Activated CD4-positive, alpha-beta T cell treated with anti-CD3 and anti-CD28 coated beads, Interleukin-2, amount 10 ng/mL, durations not matched to agents 7 days and 5 days (primary cell): ENCODE measurements at places on chromosomes 4 and X.
A peak's percentile ranks its signal among the peaks of the same experiment; 100 is the strongest.

- no peak for DNase-seq
These were observed 135.1 kb downstream of the MID1 start for GRCh38 chrX:10485326-10485725.

GRCh38 chrX:153970357-153971123 lies 1.1 kb downstream of the HCFC1 start:
- peak; percentile 56 for DNase-seq

DNA sequence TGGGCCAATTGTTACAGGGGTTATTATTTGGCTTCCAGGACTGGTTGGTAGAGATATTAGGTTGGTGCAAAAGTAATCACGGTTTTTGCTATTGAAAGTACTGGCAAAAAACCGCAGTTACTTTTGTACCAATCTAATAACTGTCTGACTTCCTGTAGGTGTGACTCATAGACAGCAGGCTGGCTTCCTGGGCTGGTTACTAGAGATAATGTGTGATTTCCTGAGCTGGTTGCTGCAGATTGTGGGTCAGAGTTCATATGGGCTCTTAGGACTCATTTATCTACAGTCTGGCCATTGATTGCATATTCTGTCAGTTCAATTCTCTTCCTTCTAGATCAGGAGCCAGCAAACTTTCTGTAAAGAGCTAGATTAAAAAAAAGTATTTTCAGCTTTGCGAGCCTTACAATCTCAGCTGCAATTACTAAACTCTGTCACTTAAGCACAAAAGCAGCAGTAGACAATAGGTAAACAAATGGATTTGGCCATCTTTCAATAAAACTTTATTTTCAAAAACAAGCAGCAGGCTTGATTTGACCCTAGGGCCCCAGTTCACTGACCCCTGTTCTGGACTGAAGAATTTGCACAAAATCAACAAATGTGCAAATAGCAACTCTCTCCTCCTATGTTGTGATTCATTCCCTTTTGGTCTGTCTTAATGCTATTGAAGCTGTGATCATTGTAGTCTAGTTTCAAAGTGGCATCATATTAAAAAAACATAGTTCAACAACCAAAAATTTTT lies 50.8 kb upstream of the BOD1L1 start:
- DNase-seq = no peak

DNA sequence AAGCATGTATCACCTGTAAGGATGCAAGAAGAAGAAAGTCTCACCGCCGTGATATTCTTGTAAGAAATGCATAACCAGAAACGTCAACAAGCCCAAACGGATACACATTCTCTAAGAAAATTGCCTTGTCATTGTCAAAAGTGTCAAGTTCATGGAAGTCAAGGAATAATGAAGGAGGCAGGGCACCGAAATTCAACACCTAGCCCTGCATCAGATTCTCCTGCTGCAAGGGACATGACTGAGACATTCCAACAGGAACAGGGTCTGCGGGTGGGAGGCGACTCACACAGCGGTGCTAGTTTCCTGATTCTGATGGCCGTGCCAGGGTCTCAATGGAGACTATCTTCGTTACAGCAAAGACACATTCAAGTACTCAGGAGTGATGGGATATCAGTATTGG lies 26.7 kb downstream of the IRF2 start:
- no peak for DNase-seq

DNA sequence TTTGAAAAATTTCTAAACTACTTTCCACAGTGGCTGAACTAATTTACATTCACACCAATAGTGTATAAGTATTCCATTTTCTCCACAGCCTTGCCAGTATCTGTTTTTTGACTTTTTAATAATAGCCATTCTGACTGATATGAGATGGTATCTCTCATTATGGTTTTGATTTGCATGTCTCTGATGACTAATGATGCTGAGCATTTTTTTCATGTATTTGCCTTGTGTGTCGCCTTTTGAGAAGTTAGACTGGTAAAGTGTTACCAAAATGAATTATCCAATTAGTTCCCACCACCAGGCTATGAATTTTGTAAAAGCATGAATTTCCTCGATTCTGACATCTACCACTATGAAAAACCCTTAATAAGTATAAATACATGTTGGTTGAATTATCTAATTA lies 242.2 kb upstream of the GK2 start:
- no peak for DNase-seq

DNA sequence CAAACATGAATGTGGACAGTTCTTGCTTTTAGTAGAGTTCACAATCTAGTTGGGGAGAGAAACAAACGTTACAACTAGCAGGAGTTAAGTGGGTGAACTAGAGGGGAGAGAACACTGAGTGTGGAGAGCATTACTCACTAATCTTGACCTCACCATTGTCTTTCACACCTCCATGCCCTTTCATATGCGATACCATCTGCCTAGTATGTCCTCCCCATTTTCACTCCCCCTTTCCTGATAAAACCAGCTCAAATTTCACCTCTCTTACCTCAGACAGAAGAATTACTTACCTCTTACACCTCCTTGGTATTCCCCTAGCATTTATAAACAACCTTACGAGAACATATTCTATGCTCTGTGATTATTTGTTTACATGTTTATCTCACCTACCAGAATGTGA lies 53.6 kb downstream of the LAS1L start:
- no peak for DNase-seq

DNA sequence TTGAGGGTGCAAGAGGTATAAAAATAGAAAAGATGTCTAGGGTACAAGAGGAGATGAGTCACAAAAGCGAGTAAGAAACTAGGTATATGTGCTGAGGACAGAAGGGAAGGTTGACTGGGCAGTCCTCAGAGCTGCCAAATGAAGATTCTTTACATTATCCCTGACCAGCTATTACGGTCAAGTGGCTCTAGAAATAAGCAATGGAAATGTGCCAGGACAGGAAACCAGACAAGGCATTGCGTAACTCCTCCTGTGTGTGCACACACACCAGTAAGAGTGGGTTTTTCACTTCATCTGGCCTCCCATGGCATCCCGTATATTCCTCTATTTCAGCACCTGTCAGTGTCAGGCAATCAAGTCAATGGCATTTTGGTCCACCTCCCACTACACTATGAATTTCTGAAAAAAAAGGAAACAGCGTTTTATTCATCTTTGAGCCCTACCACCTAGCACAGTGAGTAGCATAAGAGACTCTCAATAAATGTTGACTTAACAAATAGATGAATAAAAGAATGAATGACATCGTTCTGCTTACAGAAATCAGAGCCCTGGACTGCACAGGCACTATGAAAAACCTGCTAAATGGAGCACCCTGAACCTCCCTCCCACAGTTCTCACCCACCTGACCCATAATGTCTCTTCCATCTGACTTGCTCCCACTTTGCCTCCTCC lies 62.6 kb upstream of the KLF3 start:
- DNase-seq = no peak

GRCh38 chrX:119481323-119481801 lies 13.1 kb downstream of the SLC25A5 start:
- no peak for DNase-seq

DNA sequence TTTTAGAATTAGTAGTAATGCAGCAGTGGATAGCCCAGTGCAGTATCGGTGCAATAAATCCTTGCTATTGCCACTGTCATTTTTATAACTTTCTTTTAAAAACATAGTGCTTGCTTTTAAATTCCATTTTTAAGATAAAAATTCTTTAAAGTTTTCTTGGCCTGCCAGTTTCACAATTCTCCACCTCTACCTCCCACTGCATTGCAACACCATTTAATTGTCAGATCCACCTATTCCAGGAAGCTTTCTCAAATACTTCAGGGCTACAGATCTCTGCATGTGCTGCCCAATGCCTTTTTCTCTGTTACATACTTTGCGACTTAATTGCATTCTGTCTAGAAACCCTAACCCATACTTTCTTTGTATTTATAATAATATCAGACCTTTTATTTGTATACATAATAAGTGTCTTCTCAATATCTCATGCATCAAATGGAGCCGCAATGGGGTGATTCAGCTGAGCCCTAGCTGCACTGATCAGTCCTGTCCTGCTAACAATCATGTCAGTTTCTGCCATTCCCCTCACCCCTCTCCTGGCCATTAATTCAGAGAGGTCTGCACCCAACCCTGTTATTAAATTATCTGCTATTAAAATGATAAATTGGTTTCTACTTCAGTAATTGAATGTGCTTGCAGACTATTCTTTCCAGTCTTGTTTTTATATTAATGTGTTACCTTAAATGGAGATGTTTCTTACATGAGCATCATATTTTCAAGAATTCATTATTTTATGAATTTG lies 193.1 kb downstream of the SLIT2 start:
- no peak for DNase-seq

GRCh38 chr4:142781114-142781513 lies 65.0 kb downstream of the INPP4B start:
- DNase-seq = no peak

DNA sequence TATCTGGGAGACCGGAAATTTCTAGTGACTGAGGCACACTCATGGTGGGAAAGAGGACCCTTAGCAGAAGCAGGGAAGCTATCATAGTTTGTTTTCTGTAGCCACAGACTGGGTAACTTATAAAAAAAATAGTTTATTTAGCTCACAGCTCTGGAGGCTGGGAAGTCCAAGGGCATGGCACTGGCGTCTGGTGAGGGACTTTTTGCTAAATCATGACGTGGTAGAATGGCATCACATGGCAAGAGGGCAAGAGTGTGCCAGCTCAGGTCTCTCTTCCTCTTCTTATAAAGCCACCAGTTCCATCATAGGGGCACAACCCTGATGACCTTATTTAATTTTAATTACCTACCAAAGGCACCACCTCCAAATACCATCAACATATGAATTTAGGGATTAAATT lies 13.3 kb downstream of the APLN start:
- no peak for DNase-seq

DNA sequence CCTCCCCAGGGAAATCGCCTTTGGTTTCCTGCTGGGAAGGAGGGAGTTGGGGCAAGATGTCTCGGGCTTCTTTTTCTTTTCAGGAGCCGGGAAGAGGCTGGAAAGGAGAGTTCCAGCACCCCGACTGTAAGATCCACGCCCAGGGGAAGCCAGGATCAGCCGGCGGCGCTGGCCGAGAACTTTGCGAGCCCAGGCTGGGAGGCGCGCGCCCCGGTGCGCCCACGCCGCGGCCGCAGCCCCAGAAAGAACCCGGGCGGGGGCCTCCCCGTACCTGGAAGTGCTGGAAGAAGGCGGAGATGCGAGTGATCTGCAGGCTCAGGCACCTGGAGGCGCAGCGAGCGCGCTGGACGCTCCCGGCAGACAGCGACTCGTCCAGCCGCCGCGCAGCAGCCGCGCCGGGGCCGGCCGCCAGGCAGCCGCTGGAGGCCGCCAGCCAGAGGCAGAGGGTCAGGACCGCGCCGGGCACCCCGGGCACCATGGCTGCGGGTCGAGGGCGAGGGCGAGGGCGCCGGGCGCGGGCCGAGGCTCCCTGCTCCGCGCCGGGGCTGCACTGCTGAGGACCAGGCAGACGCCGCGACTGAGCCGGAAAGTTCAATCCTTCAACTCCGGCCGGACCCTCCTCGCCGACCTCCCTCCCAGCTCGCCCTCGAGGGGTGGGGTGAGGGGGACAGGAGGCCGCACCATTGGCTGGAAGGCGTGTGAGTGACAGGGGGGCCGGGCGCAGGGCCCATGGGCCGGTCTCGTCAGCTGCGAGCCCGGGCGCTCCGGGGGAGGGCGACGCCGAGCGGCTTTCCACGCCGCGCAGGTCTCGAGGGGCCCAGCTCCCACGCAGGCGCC lies at the start of gene ANOS1:
TSS of gene ANOS1 (minus strand) at position 579 of the 837 bp plus-strand sequence. CDS start at position 478, 101 bp downstream.
- no peak for DNase-seq

GRCh38 chr4:151489462-151490203 lies 80.7 kb downstream of the FHIP1A start:
- no peak for DNase-seq

- peak; percentile 71 for DNase-seq
These were observed 14.9 kb upstream of the LOC101059915 start for GRCh38 chrX:71652405-71652804.

DNA sequence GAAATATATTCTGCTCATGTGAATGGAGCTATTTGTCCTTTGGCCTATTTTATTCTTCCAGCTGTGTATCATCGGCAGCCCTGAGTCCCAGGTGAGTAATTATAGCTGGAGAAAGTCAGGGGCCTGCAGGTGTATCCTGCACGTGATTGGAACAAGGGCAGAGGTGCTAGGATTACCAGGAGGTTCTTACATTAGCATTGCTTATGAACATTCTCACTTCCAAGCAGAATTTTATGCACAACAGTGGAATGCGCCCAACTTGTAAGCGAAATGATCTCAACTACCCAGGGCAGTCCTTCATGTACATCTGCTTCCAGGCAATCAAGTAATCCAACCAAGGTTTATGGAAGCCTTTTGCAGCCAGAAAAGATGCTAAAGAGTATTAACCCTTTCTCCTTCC lies 68.9 kb upstream of the NRK start:
- no peak for DNase-seq

- DNase-seq = peak; percentile 63
These were observed 278 bp downstream of the RELL1 start for GRCh38 chr4:37685823-37686372.

DNA sequence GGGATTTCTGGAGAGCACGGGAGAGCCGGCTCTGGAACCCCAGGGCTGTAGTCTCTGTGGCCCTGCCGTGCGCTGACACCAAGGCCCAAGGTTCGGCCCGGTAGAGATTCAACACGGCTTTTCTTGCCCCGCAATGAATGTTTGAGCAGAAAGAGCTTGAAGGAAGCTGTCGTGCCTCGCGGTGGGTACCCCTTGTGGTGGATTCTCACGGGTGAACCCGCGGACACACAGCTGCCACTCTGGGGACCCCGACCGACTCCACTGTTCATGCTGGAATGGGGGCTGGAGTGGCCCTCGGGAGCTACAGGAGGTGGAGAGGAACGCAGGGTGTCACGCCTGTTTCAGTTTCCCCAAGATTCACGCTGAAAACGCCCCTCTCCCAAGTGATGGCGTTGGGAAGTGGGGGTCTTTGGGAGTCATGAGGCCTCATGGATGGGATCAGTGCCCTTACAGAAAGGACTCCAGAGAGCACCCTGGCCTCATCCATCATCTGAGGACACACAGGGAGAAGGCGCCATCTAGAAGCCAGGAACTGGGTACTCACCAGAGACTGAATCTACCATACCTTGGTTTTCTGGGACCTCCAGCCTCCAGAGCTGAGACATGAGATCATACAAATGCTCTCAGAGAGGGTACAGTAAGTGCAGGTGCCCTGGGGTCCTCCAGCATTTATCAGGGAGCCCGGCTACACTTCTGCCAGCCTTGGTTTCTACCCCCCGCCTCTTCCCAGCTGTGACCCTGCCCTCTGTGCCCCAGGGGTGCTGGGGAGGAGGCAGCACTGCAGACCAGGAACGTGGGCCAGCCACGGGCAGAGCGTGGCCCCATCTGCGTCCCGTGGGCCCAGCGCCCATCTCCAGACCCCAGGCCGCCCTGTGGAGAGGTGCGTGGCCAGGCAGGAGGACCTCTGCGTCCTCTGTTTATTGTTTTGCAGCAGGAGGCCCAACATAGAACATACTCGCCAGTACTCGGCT lies 6.4 kb downstream of the SLC25A6 start:
- no peak for DNase-seq

- DNase-seq = no peak
These were observed 33.4 kb downstream of the PHOX2B start for GRCh38 chr4:41715155-41715554.
